ENCODE measurements at places on chromosomes 12 and 14. TPM values are rescaled to one million over a fixed set of nuclear protein-coding genes. Genes with fewer than 3 reads are reported as not detected.

Gene BIN2
- 0.09 TPM for total RNA-seq

Gene STAC3
- total RNA-seq: 0.36 TPM

Gene TRPV4
- 0.16 TPM for total RNA-seq

Gene LDHB
- 1,596 TPM for total RNA-seq

Gene RBM23
- 58.8 TPM for total RNA-seq

Gene ASPG
- not detected for total RNA-seq

Gene SRRM4
- total RNA-seq: not detected

Gene PLEKHD1
- 0.02 TPM for total RNA-seq

Gene IFI27L1
- total RNA-seq: 19.4 TPM

Gene TCL1A
- not detected for total RNA-seq

Gene PTMS
- total RNA-seq: 588 TPM

Gene KCNJ8
- total RNA-seq: 0.22 TPM

Gene ERP27
- total RNA-seq: not detected

Gene DPPA3
- total RNA-seq: not detected

Gene CCDC177
- total RNA-seq: 0.05 TPM

Gene TSHR
- total RNA-seq: not detected

Gene CIROP
- not detected for total RNA-seq

Gene NRIP2
- not detected for total RNA-seq

Gene LHX5
- total RNA-seq: not detected

Gene HCAR1
- 0.03 TPM for total RNA-seq

Gene TMX1
- total RNA-seq: 34.1 TPM

Gene GPN3
- 32.4 TPM for total RNA-seq

Gene STXBP6
- total RNA-seq: 1.9 TPM

Gene NEUROD4
- total RNA-seq: not detected

Gene UBE2N
- total RNA-seq: 153 TPM

Gene FLRT2
- 3.0 TPM for total RNA-seq

Gene CCDC197
- total RNA-seq: not detected

Gene C12orf54
- not detected for total RNA-seq

Gene KRT74
- total RNA-seq: not detected

Gene CLEC14A
- total RNA-seq: not detected

Gene AQP2
- total RNA-seq: not detected

Gene NTF3
- not detected for total RNA-seq

Gene KERA
- total RNA-seq: not detected

Gene TMEM30B
- total RNA-seq: 0.30 TPM

Gene OTX2
- not detected for total RNA-seq

Gene ITGA7
- 1.4 TPM for total RNA-seq

Gene NOP9
- 18.8 TPM for total RNA-seq

Gene SLC5A8
- not detected for total RNA-seq

Gene RNU4-1
- total RNA-seq: 86.0 TPM

Gene AKAP6
- total RNA-seq: 0.61 TPM

Gene ABCC9
- not detected for total RNA-seq

Gene CD4
- total RNA-seq: not detected

Gene GLT8D2
- total RNA-seq: 0.20 TPM

Gene OR11H7
- total RNA-seq: not detected

Gene GRIP1
- 3.5 TPM for total RNA-seq

Gene OR4E2
- not detected for total RNA-seq

Gene TAS2R9
- not detected for total RNA-seq

Gene TMEM253
- total RNA-seq: 1.0 TPM

Gene NOVA1
- 3.4 TPM for total RNA-seq

Gene NEDD8
- total RNA-seq: 472 TPM

Gene RPAP3
- 32.1 TPM for total RNA-seq

Gene DPF3
- total RNA-seq: 0.13 TPM

Gene IL22
- not detected for total RNA-seq

Gene ITGA5
- total RNA-seq: 263 TPM

Gene HOXC10
- total RNA-seq: 3.1 TPM
